ENCODE measurements at places on chromosomes 16 and 17. TPM values are rescaled to one million over a fixed set of nuclear protein-coding genes. Genes with fewer than 3 reads are reported as not detected.

The SLC47A1 gene
- 0.82 TPM for total RNA-seq

- H3K27ac ChIP-seq = no peak overlapping the region
- H3K27me3 ChIP-seq = peaks cover 10% of the 10 kb centered on the region
- DNase-seq = no peak
- H3K36me3 ChIP-seq = no peaks in the 10 kb centered on the region
- no peak overlapping the region for H3K4me3 ChIP-seq
These were observed 604.7 kb upstream of the SALL1 start for GRCh38 chr16:51755577-51756355.

DNA sequence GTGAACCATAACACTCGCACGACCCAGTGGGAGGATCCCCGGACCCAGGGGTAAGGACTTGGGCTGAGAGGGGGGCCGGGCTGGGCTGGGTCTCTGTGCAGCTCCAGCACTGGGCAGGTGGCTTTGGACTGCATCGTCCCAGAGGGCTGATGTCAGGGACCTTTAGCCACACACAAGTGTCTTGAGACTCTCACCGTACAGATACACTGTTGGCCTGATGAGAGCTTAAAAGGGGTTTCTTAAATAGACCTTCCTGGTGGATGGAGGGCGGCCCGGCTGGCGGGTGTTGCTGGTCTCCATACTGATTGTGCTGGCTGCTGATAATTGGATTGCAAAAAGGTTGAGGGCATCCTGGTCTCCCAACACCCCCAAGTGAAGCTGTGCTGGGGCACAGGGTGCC, 21.7 kb upstream of the CLEC18A start:
- H3K27me3 ChIP-seq = no peaks in the 10 kb centered on the region
- H3K4me3 ChIP-seq = no peak overlapping the region

GRCh38 chr16:1689853-1690252, 11.8 kb downstream of the JPT2 start:
- H3K27ac ChIP-seq = no peak overlapping the region
- no peak for DNase-seq
- H3K36me3 ChIP-seq = peaks cover 25% of the 10 kb centered on the region
- H3K27me3 ChIP-seq = no peaks in the 10 kb centered on the region
- H3K4me1 ChIP-seq = no peaks in the 10 kb centered on the region
- H3K4me3 ChIP-seq = no peak overlapping the region

DNA sequence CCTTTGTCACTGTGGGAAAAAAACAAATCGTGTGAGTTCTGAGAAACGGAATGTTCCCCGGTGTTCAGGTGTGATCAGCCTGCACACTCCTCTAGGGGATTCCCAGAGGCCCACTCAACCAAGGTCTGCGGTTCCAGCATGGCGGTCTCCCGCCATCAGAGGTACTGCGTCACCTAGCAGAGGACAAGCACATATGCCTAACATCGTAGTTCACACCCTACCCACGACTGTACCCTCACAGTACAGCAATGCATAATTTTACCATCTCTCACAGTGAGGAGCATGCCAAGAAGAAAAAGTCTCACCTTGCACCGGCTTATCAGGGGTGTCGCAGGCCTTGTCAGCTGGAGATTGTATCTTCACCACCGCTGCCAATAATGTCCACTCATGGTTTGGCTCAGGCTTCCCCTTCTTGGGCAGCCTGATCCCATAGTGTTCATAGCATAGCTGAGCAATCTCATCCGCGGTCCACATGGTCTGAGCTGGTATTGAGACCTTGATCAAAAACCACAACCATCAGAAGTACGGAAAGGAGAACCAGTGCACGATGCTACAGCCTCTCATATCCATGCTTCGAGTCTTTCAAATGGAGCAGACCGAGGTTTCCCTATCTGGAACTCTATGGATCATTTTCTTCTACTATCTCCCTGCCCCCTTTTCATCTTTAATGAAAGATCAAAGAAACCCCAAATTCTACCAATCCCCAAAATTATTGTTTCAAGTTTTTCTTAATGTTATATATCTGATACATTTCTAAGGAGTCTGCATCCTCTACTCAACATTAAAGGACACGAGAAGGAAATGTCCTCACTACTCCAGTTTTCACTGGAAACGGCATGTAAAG, 2.5 kb downstream of the ADAT1 start:
- peaks cover 12% of the 10 kb centered on the region for H3K4me1 ChIP-seq
- H3K27ac ChIP-seq = no peak overlapping the region
- DNase-seq = no peak
- no peak overlapping the region for H3K4me3 ChIP-seq

- no peak for DNase-seq
- no peak overlapping the region for H3K4me3 ChIP-seq
- no peaks in the 10 kb centered on the region for H3K36me3 ChIP-seq
- H3K27me3 ChIP-seq = peaks cover 16% of the 10 kb centered on the region
- no peaks in the 10 kb centered on the region for H3K4me1 ChIP-seq
These were observed 26.9 kb upstream of the RPL38 start for GRCh38 chr17:74176546-74177001.

DNA sequence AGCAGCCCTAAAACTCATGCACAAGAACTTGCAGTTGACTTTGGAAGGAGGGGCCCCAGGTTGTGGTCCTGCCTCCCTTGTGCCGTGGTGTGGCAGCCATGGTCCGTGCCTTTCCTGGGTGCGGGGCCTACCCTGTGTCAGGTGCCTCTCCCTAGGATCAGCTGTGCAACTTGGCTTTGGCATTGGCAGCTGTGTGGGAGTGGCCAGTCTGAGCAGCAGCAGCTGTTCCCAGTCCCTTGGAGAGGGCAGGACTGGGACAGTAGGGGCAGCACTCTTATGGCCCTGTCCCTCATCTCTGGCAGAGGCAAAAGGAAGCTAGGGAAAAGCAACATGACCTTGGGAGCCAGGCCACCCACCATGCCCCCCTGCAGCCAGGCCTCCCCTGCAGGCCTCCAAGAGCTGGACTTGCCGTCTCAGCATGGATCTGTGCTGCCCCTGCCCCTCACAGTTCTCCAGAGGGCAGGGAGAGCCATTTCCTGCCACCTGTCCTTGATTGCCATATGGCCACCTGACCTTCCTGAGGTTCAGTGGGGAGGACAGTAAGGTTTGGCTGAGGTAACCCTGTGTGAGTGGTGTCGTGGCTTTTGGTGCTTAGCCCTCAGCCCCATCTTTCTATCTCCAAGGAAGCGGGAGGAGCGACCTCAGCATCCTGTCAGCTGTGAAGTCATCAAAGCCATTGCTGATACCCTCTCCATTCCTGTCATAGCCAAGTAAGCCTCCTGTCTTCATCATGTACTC, 15.5 kb upstream of the NFATC3 start:
- no peaks in the 10 kb centered on the region for H3K4me1 ChIP-seq
- H3K4me3 ChIP-seq = no peak overlapping the region
- H3K27ac ChIP-seq = no peak overlapping the region
- DNase-seq = no peak
- peaks cover 4% of the 10 kb centered on the region for H3K36me3 ChIP-seq
- H3K27me3 ChIP-seq = no peaks in the 10 kb centered on the region

DNA sequence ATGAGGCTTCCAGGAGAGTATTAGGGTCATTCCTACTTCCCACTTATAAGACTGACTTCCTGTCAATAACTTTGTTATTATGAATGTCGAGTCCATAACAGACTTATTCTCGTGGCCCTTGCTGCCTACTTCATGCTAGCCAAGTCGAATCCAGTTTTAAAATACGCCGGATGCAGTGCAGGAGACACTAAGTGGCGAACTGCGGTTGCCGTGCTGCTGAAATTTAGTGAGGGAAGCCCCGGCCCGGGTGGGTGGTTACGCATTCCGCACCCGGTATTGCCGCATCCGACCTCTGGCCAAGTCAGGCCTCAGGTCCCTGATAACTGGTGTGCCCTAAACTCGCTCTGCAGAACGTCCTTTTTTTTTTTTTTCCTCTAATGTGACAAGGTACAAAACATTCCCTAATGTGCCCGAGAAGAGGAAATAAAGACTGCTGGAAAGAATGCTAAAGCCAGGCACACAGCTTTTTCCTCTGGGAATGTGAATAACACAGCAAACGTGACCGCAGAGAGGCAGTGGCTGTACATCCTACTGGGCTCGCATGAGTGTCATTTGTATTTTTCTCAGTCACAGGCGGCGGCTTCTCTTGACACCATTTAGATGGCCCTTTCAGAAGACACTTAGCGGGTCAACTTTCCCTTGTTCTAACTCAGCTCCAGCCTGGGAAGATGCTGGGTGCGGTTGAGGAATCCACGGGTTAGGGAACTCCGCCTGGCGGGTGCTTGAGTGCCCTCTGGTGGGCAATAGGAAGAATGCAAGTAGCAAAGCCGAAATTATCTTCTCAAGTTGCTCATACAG, 7.1 kb upstream of the AKTIP start:
- H3K27me3 ChIP-seq = no peaks in the 10 kb centered on the region
- H3K36me3 ChIP-seq = no peaks in the 10 kb centered on the region
- H3K4me3 ChIP-seq = no peak overlapping the region
- no peaks in the 10 kb centered on the region for H3K4me1 ChIP-seq
- peak overlapping the region; percentile 50 for H3K27ac ChIP-seq
- peak; percentile 83 for DNase-seq
